ENCODE measurements at places on chromosomes 11 and 22.
A peak's percentile ranks its signal among the peaks of the same experiment; 100 is the strongest.

DNA sequence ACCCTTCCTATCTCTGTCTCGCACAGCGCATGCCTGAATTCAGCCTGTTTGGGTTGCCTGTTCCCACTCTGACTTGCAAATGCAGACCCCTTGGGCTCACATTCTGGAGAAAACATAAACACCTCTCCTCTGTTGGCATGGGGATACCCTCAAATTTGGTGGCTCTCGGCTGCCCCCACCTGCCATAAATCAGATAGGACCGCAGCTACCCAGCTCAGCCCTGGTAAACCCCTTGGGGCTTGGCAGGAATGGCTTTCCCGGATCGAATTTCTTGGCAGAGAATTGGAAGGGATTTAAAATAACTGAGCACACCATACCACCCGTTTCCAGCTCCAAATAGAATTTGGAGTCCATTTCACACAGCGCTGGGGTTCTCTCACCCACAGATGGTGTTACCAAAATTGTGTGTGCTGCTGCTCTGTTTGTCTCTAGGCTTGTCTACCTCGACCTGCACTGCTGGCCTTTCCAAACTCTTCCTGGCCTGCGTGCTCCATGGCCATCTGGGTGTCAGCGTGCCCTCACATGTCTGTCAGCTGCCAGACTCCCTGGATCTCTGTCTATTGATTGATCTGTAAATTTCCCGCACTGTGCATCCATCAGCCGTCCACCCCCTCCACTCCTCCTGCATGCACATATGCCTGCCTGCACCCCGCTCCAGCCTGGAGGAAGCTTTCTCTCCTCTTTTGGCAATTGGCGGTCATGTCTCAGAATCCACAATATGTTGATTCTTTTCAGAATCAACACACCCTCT is 134.0 kb downstream of the NTM start:
- DNase-seq = peak; percentile 67

- peak; percentile 71 for DNase-seq
Measured at GRCh38 chr22:30754971-30755758, 60.5 kb downstream of the OSBP2 start.

GRCh38 chr11:129302386-129303101 is 73.1 kb upstream of the BARX2 start:
- DNase-seq = no peak

- no peak for DNase-seq
Measured at GRCh38 chr22:50014053-50014501, 1.5 kb upstream of the IL17REL start.

DNA sequence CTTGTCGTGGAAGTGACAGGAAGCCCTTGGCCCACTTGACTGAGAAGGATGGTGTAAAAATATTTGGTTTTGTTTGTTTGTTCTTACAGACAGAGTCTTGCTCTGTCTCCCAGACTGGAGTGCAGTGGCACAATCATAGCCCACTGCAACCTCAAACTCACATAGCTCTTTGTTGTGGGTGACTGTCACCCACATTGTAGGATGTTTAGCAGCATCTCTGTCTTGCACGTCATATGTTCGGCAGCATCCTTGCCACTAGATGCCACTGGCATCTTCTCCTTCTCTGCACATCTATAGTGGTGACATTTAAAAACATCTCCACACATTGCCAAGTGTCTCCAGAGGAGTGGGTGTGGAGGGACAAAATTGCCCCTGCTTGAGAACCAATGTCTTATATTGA is 56.8 kb downstream of the PRR5L start:
- DNase-seq = no peak

GRCh38 chr22:38423512-38424503 is 31.2 kb downstream of the KCNJ4 start:
- DNase-seq = peak; percentile 30

- DNase-seq = peak; percentile 82
Measured at GRCh38 chr11:46326813-46327416, 20.3 kb upstream of the DGKZ start.

DNA sequence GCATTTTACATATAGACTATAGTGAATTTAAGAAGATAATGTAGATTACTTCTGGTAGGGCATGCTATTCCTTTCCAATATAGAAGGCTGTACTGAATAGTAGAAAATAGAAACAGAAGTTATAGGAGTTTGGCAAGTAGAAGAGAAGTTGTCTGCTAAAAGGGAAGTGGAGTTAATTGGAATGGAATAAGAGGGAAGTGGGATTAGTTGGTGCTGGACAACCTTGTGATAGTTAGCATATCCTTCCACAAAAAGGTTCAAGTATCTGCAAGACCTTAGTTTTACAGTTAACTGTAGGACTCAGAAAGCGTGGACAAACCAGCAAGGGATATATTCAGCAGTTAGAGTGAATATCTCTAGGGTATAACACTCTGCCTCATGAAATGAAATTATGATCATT is 185.5 kb downstream of the SWAP70 start:
- no peak for DNase-seq

- no peak for DNase-seq
Measured at GRCh38 chr11:130474637-130475400, 26.4 kb downstream of the ADAMTS15 start.

GRCh38 chr11:34308913-34309585 is 48.8 kb downstream of the ABTB2 start:
- no peak for DNase-seq

DNA sequence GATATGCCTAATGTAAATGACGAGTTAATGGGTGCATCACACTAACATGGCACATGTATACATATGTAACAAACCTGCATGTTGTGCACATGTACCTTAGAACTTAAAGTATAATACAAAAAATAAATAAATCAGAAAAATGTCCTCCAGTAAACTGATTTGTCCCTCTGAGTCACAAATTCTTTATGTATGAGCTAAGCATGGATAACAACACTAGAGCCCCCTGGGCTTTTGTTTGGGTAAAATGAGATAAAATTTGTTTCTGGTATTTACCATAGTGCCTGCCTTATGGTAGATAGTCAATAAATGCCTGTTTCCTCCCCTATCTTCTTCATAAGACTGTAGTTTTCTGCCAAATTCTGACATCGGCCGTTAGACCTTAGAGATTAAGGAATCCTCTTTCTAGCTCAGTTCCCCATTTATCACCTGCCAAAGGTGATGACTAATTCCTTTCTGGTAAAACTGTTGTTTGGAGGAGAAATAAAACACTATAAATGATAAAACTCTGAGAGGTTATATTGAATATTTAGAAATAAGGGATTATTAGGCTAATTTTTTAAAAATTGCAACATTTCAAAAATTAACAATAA is 43.6 kb upstream of the LUZP2 start:
- no peak for DNase-seq

DNA sequence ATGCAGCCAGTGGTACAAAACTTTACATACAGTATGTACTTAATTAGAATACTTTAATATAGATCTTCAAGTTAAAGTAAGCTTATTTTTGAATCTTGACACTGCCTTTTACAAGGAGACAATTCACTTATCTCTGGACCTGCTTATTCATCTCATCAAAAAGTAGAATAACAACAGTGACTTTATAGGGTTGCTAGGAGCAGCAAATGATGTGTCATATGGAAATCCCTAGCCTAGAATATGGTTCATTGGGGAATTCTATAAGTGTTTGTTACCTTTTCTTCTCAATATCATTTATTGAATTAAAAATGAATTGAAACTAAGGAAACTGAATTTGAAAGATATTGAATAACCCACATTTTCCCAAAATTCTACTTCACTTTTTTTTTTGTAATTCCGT is 45.0 kb upstream of the FIBIN start:
- DNase-seq = no peak

GRCh38 chr11:110972640-110973039 is 260.4 kb upstream of the ARHGAP20 start:
- no peak for DNase-seq

DNA sequence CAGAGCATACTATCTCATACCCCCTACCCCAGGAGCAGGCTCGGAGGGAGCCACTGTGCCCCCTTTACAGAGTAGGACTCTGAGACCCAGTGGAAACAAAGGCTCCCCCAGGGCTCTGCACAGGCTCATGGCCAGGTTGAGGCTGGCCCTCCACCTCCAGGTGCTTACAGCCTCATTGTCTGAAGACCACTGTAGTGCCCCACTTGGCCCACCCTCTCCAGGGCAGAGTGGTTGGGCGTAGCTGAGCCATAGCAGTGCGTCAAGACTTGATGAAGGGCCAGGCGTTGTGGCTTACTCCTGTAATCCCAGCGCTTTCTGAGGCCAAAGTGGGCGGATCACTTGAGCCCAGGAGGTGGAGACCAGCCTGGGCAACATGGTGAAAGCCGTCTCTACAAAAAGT is 1.7 kb downstream of the ANKRD13D start:
- no peak for DNase-seq

DNA sequence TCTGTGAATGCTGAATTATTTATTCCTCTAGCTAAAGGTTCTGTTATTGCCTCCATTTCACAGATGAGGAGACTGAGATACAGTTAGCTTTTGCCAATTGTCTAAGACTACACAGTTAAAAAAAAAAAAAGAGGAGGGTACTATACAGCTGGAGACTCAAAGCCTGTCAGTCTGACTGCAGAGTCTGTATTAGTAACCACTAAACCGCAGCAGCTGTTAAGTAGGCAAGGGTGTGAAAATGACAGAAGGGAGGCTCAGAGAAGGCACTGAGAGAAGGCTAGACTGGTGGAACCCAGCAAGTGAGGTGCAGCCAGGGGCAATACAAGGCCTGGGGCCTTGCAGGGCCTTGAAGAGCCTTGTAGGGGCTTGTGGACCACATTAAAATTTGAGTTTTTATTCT is 181.2 kb downstream of the CSNK2A3 start:
- DNase-seq = no peak

DNA sequence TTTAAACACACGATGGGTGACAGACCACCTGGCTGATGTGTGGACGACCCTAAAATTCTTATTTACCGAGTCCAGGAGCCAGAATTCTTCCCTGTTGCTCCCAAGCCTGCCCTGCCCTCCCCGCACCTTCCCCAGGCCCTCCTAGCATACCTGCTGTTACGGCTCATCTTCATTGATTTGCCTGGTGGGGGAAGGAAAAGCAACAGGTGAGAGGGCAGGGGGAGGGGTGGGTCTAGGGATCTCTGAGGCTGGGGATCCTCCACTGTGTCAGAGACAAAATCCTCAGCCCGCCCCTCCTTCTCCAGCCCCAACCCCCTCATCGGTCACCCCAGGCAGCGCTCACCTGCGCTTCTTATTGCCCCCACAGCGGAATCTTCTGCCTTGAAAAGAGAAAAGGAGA is 4.0 kb downstream of the FXYD2 start:
- no peak for DNase-seq

- DNase-seq = peak; percentile 23
Measured at GRCh38 chr11:115887316-115887715, 383.1 kb upstream of the CADM1 start.

DNA sequence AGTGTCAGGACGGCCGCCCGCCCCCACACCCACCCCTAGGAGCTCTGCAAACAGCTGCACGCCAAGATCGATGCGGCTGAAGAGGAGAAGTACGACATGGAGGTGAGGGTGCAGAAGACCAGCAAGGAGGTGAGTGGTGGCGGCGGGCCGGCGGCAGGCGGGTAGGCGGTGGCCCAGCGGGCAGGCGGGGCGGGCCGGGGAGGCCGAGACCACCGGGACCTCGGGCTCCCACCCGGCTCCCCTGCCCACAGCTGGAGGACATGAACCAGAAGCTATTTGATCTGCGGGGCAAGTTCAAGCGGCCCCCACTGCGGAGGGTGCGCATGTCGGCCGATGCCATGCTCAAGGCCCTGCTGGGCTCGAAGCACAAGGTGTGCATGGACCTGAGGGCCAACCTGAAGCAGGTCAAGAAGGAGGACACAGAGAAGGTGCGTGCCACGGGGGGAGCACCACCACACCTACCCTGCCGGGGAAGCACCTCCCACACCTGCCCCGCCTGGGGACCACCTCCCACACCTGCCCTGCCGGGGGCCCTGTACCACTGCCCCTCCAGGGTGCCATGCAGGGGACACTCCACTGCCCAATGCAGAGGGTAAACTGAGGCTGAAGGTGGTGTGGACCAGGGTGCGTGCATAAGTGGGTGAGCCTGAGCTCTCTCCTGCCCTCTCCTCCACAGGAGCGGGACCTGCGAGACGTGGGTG is 2.1 kb downstream of the TNNI2 start:
- no peak for DNase-seq

- no peak for DNase-seq
Measured at GRCh38 chr11:121221496-121222200, 70.9 kb upstream of the SC5D start.

DNA sequence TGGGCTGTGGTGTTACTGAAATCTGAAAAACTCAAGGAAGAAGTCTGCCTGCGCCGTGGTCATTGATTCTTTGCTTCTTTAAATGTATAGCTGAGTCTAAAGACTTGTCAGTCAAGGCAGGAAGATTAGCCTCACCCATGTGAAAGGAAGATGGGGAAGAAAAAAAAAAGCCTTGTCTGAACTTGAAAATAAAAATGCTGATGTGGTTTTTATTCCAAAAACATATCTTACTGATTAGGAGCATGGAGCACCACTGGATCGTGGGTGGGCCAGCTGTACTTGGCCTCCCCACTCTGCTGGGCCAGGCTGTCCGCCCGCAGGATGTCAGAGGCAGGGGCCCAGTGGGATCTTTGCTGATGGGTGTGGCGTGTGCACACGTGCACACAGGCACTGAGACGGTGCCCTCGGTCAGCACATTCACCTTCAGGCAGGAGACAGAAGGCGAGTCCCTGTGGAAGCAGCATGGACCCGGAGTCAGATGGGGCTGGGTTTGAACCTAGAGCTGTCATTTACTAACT is 111.9 kb downstream of the WNT7B start:
- no peak for DNase-seq

- no peak for DNase-seq
Measured at GRCh38 chr11:113334183-113334582, 19.8 kb downstream of the TTC12 start.

DNA sequence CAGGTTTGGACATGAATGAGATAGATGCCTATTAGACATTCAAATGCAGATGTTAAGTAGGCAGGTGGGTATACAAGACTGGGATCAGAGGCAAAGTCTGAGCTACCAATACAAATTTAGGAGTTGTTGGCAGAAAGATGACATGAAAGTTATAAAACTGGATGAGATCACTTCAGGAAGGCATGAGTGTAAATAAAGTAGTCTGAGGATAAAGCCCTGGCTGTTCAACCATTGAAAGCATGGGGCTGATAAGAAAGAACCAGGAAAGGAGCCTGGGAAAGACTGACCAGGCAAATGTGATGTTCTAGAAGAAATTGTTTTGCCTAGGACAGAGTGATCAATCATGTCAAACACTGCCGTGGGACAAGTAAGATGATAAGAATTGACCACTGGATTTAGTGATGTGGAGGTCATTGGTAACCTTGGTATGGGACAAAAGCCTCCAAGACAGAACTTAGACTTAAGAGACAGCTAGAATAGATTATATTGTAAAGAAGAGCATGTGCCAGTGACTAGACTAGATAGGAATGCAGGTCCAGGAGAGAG is 98.5 kb downstream of the EHF start:
- no peak for DNase-seq

DNA sequence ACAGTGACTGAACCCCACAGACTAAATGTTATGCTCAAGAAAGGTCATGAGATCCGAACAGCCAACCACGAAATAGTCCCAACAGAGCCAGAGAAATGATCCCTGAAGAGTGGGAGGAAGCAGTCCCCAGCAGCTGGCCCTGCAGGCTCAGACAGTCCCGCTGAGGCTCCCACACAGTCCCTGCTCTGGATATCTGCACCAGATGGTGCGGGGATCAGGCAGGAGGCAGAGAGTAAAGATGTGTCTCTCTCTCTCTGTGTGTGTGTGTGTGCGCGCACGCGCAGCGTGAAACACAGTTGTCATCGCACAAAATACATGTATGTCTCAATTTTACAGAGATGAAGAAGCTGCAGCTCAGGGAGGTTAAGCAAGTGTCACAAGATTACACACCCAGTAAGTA is 27.9 kb downstream of the GUCY1A2 start:
- no peak for DNase-seq
